Right renal pelvis (tissue), 4 donors: ENCODE measurements at places on chromosomes 2 and 18. TPM values are rescaled to one million over a fixed set of nuclear protein-coding genes. Genes with fewer than 3 reads are reported as not detected.

Gene ALKAL2
- 3.8 TPM for polyA plus RNA-seq

Gene LOXL3
- 11.3 TPM for polyA plus RNA-seq

Gene UNC80
- 1.3 TPM for polyA plus RNA-seq

DNA sequence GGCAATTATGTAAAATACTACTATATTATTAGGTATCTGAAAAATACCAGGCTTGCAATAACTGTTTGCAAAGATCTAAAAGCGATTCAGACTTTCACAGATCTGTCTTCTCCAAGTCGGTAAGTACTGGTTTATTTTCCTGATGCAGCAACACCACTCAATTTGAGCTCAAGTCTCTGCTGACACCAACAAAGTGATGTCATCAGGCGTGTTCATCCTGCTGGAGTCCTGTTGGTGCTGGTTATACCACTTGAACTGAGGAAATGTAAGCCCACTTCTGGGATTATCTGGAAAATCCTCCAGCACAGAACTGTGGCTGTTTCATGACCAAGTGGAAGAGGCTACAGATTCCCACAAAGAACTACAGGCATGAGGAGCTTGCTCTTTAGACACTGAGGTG lies 267.6 kb downstream of the BCL2 start:
- no peak for DNase-seq

GRCh38 chr2:170943041-170943440 lies 14.0 kb downstream of the GORASP2 start:
- no peak for DNase-seq
